ENCODE measurements at places on chromosomes 5 and 9.

- DNase-seq = no peak
These were observed 82.1 kb downstream of the HRH2 start for GRCh38 chr5:175740014-175740413.

DNA sequence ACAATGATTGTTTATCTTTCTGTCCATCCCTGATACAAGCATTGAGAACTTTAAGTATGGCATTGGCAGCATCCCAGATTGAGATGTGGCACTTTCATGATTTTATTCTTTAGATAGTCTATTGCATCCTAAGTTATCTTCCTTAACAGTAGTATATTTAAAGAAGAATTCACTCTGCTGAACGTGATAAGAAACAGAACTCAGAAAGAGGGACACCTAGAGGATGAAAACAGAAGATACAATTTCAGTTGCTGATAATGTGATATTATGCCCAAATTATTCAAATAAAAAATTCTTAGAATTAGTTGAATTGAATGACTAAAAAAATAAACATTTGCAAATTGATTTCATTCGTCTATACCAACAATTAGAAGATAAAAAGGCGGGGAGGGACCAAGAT lies 218.1 kb upstream of the DMRTA1 start:
- no peak for DNase-seq

DNA sequence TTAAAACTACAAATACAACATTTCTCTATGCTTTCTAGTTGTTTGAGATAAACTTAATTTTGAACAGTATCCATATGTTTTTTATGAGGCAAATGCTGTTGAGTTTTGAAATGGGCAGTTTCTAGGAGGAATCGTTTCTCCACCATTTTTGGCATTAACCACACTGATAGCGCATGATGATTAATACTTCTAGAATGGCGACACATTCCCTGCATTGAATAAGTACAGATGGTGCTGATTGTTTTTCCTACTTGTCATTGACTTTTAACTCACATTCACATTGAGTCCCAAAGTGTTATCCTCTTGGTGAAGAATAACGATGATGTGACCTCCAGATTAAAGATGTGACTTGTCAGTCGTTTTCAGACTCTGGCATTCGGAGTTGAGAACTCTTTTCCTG lies 6.5 kb upstream of the CCDC192 start:
- DNase-seq = no peak

- no peak for DNase-seq
These were observed 4.9 kb upstream of the TRAF1 start for GRCh38 chr9:120931231-120932085.

GRCh38 chr9:127788337-127789011 lies 2.6 kb downstream of the CDK9 start:
- DNase-seq = no peak

- no peak for DNase-seq
These were observed 386.7 kb downstream of the KDM4C start for GRCh38 chr9:7144265-7145046.

DNA sequence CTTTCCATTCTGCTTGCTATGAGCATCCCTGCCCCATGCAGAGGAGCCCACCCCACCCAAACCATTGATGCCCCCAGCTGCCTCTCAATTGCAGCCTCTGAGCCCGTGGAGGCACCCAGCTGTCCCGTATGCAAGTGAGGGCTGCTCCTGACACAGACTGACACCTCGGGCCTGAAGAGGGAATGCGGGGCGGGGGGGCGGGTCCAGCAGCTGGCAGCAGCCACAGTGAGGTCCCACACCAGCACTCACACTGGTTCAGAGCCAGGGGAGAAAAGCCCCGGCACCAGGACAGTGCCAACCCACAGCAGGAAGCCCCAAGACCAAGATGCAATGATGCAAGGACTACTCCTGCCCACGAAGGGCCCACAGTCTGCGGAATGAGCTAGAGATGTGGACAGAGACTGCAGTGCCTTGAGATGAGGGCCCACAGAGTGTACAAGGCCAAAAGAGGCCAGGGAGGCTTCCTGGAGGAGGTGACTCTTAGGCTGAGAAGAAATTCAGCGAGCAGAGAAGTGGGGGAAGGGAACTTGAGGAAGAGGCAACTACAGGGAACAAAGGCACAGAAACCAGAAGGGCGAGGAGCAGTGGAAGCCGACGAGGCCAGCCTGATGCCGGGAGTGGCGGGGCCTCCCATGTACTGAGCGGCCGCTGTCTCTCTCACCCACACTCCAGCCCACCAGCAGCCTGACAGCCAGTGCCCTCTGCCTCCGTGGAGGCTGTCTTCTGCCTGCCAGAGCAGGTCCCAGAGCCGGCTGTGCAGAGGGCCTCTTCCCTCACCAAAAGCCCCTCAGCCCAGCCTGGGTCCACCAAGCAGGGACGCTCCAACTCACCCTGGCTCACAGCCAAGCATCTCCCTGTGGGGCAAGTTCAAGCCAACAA lies 9.2 kb downstream of the EEIG1 start:
- no peak for DNase-seq

- DNase-seq = no peak
These were observed 109.5 kb upstream of the MAN2A1 start for GRCh38 chr5:109580225-109580624.

DNA sequence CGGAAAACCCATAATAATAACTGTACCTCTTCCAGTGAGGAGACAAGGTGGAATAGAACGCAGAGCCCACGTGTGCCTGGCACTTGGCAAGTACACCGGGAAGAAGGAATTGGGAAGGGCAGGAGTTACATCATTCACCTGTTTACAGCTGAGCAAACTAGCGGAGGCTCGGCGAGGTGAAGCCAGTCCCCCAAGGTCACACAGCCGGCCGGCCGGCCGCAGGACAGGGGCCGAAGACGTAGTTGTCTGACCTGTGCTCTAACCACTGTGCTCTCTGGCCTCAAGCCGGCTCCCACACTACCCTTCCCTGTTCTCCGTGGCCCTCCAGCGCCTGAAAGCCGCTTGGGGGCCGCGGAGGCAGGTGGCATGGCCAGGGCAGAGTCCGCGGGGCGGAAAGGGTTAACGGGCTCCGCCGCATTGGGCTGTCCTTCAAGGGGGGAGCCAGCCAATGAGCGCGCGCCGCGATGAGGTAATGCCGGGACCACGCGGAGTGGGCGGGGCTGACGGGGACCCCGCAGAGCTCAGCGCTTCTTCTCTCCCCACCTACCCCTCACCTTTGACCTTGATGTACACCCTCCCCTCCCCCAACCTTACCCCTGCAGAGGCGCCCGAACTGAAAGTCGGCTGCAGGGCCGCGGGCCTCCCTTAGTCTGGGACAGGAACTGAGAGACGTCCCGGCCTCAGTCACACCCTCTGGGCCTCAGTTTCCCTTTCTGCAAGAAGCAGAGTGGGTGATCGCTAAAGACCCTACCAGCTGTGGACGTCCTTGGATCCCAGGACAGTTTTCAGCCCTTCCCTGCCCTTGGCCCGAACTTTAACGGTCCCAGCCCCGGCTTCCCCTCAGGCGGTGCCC lies 125.1 kb downstream of the C9orf50 start:
- peak; percentile 55 for DNase-seq

GRCh38 chr5:171630350-171631065 lies 155.1 kb upstream of the SMIM23 start:
- DNase-seq = no peak

- DNase-seq = no peak
These were observed at the start of gene CCDC112 for GRCh38 chr5:115296124-115297022. Gene CCDC112, minus strand, starts transcription at chr5:115296654. Its CDS starts 111 bp downstream, at chr5:115296543.

DNA sequence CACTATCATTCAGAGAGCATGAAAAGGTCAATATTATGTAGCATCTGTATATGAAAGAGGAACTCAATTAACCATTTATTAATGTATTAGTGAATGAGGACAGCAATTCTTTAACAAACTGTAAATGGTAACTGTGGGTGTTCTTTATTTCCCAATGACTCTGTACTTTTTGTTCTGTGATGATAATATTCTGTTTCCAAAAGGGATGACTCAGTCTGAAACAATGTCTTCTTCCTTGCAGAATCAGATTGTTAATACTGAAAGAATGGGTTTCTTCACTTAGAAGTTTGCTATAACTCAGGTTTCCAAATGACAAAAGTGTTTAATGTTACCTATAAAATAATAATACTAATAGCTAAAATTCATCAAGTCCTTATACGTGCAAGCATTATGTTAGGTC lies 1518.7 kb upstream of the WWC1 start:
- no peak for DNase-seq

- no peak for DNase-seq
These were observed 13.9 kb upstream of the LPCAT1 start for GRCh38 chr5:1537603-1538154.

- no peak for DNase-seq
These were observed 148.1 kb upstream of the MPDZ start for GRCh38 chr9:13427587-13427986.

All from NCI-H1436 treated with DMSO at 0.1 percent for 48 hours (cell line).